ENCODE measurements at places on chromosomes 3 and 15. TPM values are rescaled to one million over a fixed set of nuclear protein-coding genes. Genes with fewer than 3 reads are reported as not detected.

DNA sequence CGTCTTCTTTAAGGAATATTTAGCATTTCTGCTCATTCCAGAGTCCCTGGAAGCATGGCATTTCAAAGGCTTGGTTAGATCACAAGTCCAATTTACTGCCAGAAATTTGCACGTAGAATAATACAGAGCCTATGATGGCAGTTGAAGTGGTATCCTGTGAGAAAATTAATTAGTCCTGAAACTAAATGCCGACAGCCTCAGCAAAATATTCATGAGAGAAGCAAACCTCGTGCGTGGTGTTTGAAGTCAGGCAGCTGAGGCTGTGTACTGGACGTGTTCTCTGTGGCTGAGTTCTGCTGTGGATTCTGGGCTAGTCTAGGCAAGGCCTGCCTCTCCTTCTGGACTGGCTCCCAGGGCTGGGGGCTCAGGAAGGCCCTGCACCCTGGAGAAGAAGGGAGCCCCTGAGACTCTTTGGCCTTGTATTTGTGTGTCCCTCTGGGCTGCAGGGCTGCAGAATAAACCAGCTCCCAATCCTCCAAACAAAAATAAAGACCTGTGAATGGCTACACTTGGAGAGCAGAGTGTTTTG, 106.6 kb downstream of the APBA2 start:
- DNase-seq = no peak

The GOLGA8R gene
- total RNA-seq = 0.69 TPM

The FBXO40 gene
- 0.05 TPM for total RNA-seq

- no peak for DNase-seq
Measured at GRCh38 chr15:82919231-82919886, 33.2 kb downstream of the HOMER2 start.

DNA sequence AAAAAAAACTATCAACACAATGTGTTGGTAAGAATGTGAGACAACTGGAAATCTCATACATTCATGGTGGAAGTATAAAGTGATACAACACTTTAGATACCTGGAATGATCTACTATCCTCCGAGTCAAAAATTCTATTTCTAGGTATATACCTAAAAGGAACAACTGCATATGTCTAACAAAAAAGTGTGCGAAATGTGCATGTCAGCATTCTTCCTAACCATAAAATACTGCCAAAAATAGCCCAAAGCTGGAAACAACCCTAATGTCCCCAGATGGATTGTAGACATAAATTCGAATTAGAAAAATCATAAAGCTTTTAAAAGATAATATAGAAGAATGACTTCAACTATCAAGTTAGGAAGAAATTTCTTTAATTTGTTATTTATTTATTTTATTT, 51.2 kb upstream of the FGF12 start:
- no peak for DNase-seq

- DNase-seq = no peak
Measured at GRCh38 chr3:4749567-4750002, 229.7 kb upstream of the BHLHE40 start.

DNA sequence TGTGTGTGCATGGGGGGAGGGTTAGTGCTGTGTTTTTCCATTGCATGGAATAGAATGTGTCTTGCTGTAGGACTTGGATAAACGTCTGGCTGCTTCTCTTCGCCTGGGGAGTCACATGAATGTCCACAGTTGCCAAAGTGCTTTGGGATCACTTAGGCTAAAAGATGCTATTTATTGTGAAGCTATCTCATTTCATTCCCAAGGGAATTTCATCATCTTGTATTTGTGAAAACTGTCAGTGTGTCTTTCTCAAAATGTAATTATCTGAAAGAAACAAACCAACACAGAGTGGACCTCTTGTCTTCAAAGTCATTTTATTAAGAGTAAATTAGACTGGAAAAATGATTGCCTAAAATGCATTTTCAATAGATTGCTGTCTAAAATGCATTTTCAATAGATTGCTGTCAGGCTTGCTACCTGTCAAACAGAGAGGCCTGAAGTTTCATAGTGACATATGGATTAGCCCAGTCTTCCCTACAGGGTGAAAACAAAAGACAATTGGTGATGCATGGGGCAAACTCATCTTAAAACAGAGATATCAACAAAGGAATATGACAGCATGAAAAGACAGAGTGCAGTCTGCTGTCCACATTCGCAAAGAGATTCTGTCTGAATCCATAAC, 117.1 kb upstream of the GOLIM4 start:
- DNase-seq = no peak

The DPPA2 gene
- not detected for total RNA-seq

- DNase-seq = no peak
Measured at GRCh38 chr15:101492766-101493692, 3.5 kb upstream of the PCSK6 start.

- DNase-seq = no peak
Measured at GRCh38 chr3:68751888-68752287, 180.5 kb downstream of the TAFA4 start.

The SEMA6D gene
- 0.35 TPM for total RNA-seq

The CNTN3 gene
- total RNA-seq = 3.0 TPM

The TPRG1 gene
- 0.24 TPM for total RNA-seq

DNA sequence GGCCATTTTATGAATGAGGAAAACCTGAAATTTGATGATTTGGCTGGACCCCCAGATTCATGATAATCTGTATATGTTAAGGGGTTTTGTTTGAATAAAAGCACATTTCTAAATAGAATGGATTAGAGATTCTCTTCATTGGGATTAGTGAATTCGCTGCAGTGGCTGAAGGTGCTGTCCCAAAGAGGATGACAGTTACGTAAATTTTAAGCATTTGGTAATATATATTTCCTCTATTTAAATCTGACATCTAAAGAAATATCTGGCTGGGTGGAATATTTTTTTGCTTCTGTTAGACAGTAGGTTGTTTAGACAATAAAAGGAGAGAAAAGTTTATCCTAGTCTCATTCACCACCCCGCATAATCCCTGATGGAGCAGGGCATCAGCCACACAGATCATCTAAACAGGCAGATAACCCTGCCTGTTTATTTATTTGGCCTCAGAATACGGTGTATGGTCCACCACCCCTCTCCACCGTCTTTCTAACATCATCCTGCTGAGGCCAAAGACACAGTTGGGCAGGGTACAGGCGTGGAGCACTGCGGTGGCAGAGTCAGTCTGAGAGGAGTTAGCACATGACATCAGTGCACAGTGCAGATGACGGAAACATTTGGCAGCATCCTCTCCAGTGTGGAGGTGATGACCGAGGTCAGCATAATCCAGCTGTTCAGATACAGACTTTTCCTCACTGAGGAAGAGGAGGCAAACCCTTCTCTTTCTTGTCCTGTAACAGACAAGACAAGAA, 20.4 kb upstream of the NFKBIZ start:
- no peak for DNase-seq

DNA sequence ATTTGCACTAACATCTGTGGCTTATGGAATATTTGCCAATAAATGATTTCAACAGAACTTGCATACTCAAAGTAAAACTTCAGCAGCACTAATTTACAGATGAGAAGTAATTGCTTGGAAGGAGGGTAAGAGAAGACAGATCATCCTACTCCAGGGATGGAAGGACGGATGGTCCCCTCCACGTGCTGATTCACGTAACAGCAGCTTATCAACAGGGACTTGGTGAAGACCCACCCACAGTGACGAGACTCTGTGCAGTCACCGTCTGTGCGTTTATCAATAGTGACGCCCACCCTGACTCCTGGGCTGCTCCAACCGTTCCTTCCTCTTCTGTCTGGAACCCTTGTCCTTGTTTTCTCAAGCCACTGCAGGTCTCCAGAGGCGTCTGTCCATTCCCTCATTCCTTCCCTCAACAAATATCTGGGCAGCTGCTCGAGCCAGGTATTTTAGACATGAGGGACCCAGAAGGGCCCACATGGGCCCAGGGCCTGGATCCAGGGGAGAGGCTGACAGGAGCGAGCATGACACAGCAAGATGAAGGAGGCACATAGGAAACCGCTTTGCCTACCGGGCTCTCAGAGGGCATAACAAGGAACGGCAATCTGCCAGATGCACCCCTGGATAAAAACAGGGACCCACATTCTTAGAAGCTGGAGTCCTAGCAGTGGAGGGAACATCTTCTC, 33.3 kb downstream of the PCSK6 start:
- no peak for DNase-seq

The LRRC28 gene
- total RNA-seq = 26.7 TPM

DNA sequence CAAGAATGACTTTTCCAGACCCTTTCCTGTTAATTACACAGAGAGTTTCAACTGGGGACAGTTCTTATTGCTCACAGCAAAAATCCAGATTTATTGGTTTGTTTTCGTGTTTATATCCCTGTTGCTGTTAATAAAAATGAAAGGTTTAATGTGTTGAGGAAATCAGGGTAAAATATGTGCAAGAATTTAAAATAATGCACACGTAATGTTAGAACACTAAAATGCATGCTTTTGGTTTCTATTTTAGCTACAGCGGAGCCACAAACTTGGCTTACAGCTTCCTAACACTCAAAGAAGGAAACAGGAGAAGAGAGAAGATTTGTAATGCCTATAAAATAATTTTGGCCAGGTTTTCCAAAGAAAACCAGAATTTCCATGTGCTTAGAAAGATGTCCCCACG, 62.7 kb downstream of the CASR start:
- DNase-seq = no peak

DNA sequence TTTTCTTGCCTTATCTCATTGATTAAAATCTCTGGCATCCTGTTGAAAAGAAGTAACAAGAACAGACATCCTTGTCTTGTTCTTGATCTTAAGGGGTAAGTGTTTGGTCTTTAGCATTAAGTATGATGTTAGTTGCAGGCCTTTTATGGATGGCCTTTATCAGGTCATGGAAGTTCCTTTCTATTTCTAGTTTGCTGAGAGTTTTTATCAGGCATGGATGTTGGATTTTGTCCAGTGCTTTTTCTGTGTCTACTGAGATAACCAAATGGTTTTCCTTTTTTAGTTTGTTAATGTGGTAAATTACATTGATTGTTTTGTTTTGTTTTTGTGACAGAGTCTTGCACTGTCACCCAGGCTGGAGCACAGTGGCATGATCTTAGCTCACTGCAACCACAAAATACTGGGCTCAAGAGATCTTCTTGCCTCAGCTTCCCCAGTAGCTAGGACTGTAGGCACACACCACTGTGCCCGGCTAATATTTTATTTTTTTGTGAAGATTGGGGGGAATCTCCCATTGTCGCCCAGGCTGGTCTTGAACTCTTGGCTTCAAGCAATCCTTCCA, 26.3 kb downstream of the MRAS start:
- DNase-seq = no peak

The DVL3 gene
- 46.8 TPM for total RNA-seq
